ENCODE measurements at places on chromosomes 7 and 10.

GRCh38 chr10:80552151-80552646, 14.5 kb downstream of the SH2D4B start:
- no peak for DNase-seq

DNA sequence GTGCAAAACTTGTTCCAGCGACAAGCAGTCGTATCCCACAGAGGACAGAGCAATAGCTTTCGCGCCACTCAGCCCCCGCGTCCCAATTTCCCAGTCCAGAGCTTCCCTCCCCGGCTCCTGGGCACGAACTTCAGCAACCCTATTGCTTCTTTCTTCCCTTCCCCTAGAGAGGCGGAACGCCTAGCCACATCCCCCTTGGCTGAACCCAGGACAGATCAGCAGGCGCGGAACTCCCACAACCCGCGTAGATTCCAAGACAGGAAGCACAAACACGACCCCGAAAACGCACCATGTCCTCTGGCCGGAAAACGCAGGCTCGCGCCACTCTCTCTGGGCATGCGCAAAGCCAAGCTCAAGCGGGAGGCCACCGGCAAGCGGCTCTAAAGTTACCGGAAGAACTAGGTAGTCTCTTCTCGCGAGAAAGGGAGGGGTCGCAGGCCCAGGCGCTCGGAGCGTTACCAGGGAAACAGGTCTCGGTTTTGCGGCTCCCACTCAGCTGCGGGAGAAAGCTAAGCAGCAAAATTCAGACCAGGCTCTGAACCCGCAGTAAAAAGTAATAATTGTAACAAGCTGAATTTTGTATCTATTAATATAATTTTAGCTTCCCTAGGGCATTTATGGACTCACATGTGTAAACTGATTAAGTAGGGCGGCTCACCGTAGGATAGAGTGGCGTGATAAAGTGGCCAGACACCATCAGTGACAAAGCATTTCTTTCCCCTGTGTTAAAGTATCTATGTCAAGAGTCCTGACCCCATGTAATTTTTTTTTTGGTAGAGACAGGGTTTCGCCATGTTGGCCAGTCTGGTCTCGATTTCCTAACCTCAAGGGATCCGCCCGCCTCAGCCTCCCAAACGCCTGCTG, at the start of gene TMEM209:
TMEM209 (minus strand) TSS at position 323 of the 864 bp plus-strand sequence; CDS start at position 292, 31 bp downstream.
- DNase-seq = peak; percentile 98

GRCh38 chr7:111787741-111788140, 225.4 kb upstream of the IMMP2L start:
- no peak for DNase-seq

DNA sequence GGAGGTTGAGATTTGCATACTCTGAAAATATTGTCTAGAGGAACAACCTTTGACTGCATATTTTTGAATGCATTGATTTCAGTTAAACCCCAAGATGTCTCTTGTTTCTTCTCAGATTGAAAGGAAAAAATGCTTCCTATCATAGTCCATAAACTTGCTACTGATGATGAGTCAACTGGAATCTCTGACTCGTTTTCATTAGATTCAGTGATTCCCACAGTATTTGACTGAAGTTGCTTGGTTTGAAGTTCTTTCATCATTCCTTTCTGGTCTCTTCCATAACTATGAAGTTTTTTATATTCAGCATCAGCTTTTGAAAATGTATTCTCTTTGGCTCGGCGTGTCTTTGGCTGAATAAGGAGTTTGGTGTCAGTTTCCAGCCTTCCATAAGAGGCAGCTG, 10.7 kb downstream of the PEX1 start:
- no peak for DNase-seq

GRCh38 chr7:127581716-127582115, 3.7 kb downstream of the GCC1 start:
- no peak for DNase-seq

DNA sequence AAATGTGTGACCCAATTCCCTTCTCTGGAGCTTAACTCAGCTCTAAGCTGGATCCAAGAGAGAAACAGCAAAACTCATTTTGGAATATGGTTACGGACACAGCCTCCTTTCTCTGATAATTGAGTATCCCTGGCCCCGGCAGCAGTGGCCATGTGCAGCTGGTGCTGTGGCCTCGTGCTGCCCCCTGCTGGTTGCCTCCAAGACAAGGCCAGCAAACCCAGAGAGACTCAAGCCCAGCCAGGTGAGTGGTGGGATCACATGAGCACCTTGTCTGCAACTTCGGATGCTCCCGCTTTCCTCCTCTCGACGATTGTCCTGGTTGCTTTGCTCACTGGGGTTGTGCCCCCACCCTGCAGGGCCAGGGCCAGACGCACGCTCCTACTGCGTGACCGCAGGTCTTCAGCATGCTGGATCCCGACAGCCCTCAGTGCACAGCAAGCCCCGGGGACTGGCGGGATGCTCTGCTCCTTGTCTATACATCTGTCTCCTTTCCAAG, 19.4 kb downstream of the SFTPD start:
- DNase-seq = peak; percentile 90

DNA sequence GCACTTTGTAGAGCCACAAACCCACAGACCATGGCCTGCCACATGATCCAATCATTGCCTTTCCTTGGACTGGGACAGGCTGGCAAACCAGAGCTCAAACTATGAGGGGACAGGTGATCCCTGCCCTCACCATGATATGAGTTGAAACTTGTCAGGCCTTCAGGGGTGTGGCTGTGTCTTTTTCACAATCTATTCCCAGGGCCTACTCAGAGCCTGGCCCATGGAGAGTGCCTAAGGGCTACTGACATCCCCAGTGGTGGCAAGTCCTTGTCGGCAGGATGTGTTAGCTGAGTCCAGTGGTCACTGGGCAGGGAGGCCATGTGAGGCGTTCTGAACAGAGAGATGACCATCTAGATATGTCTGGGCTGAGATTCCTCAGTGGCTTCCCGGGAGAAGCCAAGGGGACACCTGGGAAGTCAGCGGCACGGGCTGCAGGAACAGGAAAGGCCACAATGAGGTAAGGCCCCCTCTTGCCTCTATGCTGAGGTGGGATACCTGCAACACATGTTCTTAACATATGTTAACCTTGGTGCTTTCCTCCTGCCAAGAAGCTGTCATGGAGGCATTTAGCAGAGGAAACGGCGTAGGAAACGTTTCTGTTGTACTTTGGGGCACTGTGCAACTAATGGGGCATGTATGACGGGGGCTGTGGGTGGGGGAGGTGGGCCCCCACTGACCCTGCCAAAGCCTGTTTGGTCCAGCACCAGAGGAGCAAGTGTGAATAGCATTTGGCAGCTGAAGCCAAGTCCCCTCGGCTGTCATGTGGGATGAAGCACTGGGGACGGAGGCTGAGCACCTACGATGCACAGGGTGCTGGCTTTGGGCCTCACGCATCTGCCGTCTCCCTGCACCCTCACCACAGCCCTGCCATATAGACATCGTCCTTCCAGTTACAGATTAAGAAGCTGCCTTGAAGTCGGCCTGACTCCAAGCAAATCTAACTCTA, 384.0 kb downstream of the RPS24 start:
- DNase-seq = no peak

- DNase-seq = no peak
Observed at GRCh38 chr10:48440771-48441170, 134.3 kb downstream of the MAPK8 start.

- DNase-seq = peak; percentile 50
Observed at GRCh38 chr7:129779602-129780256, 168.2 kb downstream of the NRF1 start.

GRCh38 chr10:44317856-44318255, 67.0 kb downstream of the CXCL12 start:
- DNase-seq = no peak

DNA sequence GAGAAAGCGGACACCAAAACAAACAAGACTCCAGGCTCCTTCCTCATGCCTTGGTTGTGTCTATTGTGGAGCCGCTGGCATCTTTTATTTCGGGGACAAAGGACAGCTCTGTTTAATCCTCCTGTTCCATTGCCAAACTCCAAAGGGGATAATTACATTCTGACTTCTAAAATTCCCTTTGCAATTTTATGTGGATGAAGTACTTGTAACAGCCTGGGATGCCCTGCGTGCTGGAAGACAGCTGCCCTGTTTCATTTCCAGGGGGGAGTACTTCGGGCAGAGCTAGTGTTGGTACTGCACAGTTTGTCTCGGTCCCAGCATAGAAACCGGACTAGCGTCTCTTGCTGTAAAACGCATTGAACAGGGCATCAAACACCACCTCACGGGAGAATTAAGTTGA, 90.9 kb downstream of the BAMBI start:
- DNase-seq = no peak
